CD8-positive, alpha-beta memory T cell (primary cell): ENCODE measurements at places on chromosomes 3 and 15.

GRCh38 chr3:175029828-175030227 is 170.7 kb downstream of the NAALADL2 start:
- DNase-seq: no peak

- no peak for DNase-seq
Observed at GRCh38 chr15:89912145-89912673, 543 bp downstream of the ARPIN start.

GRCh38 chr15:66923438-66923881 is 141.9 kb upstream of the SMAD3 start:
- no peak for DNase-seq

GRCh38 chr3:103796068-103796467 is 1361.3 kb downstream of the ZPLD1 start:
- DNase-seq: no peak

GRCh38 chr3:188754267-188754666 is 417.5 kb upstream of the TPRG1 start:
- no peak for DNase-seq

GRCh38 chr3:32880225-32880624 is 62.4 kb downstream of the TRIM71 start:
- no peak for DNase-seq

GRCh38 chr3:79947469-79947868 is 179.7 kb upstream of the ROBO1 start:
- no peak for DNase-seq

DNA sequence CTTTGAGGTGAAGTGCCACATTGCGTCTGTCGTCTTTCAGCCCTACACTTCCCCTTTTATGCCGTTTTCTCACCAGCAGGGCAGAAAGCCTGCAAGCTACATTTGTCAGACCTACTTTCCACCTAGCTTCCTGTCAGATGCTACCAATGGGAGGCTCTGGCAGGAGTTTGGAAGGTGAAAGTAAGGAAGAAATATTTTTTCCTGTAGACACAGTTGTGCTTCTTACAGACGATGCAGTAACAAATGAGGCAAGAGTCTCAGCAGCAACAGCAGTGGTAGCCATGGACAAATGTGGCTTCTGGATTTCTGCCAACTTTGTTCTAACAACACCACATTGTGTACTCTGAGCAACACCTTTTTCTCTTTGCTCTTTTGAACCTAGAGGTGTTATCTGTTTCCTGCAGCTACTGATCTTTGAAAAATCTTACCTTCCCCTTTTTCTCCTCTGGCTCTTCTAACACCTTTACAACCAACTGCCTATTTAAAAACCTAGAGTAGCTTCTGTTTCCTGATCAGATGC is 70.6 kb upstream of the STT3B start:
- peak; percentile 37 for DNase-seq

DNA sequence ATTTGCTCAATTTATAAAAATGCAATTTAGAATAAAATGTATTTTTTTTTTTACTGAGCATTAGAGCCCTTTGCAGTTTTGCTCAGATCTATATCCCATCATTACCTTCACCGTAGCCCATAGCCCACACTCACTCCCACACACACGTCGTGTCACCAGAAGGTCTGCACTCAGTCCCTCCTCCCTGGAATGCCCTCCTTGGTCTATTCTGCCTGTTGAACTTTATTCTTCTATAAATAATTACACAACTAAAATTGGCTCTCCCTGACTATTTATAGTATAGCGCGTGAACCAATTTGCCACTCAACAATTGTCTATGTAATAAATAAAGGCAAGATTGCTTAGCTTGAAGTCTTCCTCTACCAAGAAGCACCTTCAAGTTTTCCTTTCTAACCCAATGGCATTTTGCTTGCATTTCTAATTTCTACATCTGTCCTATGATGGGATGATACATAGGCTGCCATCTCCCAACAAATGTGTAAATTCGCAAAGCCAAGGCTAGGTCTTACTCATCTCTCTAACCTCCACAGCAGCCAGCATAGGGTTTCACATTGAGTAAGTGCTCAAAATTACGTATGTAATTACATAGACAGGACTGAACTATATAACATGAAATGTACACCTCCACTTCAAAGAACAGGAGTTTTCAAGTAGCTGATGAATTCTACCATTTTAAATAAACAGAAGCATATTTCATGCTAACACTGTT is 172.0 kb upstream of the HES1 start:
- no peak for DNase-seq

- no peak for DNase-seq
Observed at GRCh38 chr3:78738833-78739232, 1029.0 kb downstream of the ROBO1 start.

- no peak for DNase-seq
Observed at GRCh38 chr3:115913069-115913686, 289.9 kb downstream of the GAP43 start.

DNA sequence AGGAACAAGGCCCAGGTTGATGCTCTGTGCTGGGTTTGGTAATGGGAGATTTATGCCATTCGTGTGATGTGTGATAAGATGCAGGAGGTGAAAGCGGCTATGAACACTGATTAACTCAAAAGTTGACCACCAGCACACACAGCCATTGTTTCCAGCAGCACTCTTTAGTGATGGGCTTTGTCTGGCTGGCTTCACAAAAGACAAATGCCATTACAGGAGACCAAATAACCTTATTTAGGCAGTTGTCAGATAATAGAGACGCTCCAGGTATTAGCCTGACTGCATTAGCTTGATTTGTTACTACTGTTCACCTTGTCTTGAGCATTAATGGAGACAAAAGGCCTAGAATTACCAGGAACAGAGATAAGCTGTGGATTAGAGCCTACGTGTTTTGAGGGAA is 5.1 kb downstream of the HESX1 start:
- DNase-seq: no peak

GRCh38 chr3:106294121-106294520 is 425.3 kb upstream of the CBLB start:
- no peak for DNase-seq

DNA sequence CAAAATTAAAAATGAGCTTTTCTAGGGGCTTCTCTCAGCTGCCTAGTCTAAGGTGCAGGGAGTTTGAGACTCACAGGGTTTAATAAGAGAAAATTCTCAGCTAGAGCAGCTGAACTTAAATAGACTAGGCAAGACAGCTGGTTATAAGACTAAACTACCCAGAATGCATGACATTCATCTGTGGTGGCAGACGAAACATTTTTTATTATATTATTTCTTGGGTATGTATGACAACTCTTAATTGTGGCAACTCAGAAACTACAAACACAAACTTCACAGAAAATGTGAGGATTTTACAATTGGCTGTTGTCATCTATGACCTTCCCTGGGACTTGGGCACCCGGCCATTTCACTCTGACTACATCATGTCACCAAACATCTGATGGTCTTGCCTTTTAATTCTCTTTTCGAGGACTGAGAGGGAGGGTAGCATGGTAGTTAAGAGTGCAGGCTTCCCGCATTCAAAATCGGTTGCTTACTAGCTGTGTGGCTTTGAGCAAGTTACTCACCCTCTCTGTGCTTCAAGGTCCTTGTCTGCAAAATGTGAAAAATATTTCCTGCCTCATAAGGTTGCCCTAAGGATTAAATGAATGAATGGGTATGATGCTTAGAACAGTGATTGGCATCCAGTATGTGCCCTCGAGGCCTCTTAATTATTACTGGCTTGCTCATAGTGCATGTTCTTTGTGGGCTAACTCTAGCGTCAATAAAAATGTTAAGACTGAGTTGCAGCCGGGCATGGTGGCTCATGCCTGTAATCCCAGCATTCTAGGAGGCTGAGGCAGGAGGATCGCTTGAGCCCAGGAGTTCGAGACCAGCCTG is 984 bp downstream of the CCR5 start:
- DNase-seq: no peak

GRCh38 chr3:169475978-169476698 is 187.4 kb downstream of the MECOM start:
- DNase-seq: no peak

DNA sequence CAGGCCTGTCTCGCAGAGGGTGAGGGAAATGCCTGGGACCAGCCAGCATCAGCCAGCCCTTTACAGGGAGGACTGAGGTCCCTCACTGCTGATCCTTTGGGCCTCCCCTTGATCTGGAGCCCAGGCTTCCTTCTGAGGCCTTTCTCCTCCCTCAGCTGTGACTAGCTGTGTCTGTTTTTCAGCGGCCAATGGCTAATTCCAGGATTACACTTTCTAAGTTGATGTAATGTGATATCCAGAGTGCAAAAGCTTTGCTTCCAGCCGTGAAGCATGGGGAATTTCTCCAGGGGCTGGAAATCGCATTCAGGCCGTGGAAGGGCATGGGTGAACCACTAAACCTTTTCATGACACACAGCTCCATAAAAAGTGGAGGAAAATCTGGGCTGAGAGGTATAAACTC is 157.6 kb downstream of the SHQ1 start:
- DNase-seq: no peak

- no peak for DNase-seq
Observed at GRCh38 chr15:51075364-51075763, 19.3 kb downstream of the TNFAIP8L3 start.

DNA sequence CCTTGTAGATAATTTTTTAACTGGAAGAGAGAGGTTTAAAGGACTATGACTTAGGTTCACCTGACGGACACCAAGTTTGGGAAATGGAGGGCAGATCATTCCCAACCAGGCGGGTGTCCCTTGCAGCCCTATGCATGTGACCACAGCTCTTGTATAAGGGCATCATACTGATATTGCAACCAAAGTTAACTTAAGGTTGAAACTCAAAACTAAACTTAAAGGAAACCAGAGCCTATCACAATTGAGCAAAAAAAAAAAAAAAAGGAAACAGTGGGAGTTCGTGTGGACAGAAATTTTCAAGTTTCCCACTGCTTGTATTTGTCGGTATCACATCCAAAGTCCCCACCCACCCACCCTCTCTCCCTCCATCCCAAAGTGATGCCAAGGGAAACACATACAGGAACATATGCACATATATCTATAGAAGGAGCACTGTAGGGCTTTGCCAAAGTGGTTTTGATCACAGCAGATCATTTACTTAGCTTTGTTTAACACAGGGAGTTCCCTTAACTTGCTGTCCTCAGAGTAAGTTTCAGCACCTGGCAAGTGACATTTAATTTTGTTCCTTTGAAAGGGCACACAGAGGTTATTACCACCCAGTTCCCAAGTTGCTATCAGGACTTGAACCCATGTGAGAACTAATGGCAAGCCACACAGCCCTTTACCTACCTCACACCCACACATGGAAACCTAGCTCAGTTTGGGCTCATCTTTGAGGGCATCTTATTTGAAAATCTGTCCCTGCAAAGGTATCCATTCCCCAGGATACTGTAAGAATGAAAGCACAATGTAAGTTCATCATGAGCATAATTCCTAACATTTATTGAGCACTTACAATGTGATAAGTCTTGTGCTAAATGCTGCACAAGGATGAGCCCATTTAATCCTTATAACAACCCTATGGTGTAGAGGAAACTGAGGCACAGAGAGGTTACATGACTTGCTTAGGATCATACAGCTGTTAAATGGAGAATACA is 204.5 kb upstream of the CMC1 start:
- no peak for DNase-seq

DNA sequence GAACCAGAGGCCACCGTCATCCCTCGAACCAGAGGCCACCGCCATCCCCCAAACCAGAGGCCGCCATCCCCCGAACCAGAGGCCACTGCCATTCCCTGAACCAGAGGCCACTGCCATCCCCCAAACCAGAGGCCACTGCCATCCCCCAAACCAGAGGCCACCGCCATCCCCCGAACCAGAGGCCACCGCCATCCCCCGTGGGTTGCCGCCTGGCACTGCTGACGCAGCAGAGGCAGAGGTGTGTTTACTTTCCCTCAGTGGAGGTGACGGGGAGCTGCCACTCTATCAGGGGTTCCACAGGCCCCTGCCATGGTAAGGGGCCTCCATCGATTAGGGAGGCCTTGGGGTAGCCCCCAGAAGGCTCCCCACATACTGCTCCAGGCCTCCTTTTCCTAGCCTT is 1.5 kb downstream of the IQSEC1 start:
- no peak for DNase-seq

- DNase-seq: no peak
Observed at GRCh38 chr15:57427367-57427821, 51.1 kb downstream of the CGNL1 start.

DNA sequence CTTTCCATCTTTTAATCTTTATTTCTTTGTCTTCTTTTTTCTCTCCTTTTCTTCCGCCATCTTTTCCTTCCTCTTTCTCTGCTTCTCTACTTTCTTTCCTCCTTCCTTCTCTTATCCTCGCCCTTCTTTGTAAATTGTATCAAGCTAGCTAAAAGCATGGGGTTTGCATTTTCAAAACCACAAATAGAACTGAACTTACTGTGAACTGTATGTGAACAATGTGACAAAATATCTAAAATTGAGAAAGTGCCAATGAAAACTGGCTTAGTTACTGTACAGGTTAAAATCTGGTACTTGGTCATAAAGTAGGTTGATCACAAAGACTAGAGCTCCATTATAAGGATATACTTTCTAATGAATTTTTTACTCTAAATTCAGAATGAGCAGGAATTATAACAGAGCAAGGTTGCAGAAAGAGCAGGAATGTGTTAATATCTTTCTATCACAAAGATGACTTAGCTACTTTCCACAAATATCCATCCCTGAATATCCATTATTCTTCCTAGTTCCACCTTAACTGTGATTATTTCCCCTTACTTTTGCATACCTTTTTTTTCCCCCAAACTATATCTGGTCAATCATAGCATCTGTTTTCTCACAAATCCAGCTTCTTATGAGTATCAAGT is 122.4 kb downstream of the LSAMP start:
- no peak for DNase-seq

DNA sequence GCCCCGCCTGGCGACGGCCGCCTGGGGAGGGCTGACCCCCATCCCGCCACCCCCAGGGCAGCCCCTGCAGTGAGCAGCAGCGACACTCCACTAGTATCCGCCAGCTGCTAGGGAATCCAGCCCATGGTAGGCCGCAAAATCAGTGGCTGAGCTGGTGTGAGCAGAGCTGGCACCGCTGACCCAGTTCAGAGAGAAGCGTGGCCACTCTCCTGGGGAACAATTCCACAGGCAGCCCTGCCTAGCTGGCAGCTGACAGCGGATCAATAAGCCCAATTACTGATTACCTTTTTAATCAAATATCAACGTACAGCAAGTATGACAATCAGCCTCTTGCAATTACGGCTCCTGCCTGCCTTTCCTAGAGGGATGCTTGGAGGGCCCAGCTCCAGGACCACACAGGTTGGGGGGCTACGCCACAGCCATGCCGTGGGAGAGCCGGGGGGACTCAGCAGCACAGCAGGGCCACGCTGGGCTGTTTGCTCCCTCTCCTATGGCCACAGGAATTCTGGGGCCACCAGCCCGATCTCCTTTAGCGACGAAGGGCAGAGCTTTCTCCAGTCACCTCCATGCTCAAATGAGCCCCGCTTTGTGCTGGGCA is 13.9 kb downstream of the DNAJB8 start:
- no peak for DNase-seq

GRCh38 chr15:39784638-39785037 is 2.0 kb upstream of the FSIP1 start:
- DNase-seq: no peak

- no peak for DNase-seq
Observed at GRCh38 chr15:51904931-51905330, 66.6 kb downstream of the LEO1 start.

GRCh38 chr3:105907777-105908176 is 39.0 kb upstream of the CBLB start:
- no peak for DNase-seq
